NCI-H1436 (cell line): ENCODE measurements at places on chromosomes 12 and 14.

- no peak for DNase-seq
Measured at GRCh38 chr14:72634691-72635616, 258.9 kb downstream of the DPF3 start.

GRCh38 chr14:68223631-68224030 is 404.1 kb downstream of the RAD51B start:
- no peak for DNase-seq

GRCh38 chr14:45287610-45288009 is 34.6 kb upstream of the MIS18BP1 start:
- no peak for DNase-seq

- no peak for DNase-seq
Measured at GRCh38 chr12:30692470-30692869, 3.2 kb downstream of the IPO8 start.

GRCh38 chr12:100733817-100734593 is 60.6 kb upstream of the ANO4 start:
- DNase-seq = peak; percentile 41

GRCh38 chr12:53213348-53213747 is 6.3 kb upstream of the ITGB7 start:
- DNase-seq = peak; percentile 78

GRCh38 chr14:61561657-61562276 is 133.5 kb upstream of the HIF1A start:
- DNase-seq = no peak

- DNase-seq = no peak
Measured at GRCh38 chr12:65517656-65518210, 239.2 kb downstream of the MSRB3 start.

DNA sequence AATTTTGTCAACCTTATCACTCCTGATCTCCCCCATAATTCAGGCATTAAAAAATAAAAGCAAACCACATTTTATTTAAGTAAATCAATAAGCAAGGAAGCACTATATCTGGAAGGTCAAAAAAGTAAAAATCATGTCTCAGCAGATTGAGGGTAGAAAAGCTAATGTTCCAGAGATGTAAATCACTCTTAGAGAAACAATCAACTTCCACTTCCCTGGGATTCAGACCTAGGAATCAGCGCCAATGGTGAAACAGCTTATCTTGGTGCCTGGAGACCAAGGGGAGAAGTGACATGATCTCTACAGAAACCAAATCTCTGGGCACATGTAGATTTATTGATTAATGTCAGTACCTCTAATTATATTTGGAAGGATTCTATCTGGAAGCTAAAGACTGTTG is 10.9 kb upstream of the SNX6 start:
- DNase-seq = no peak

DNA sequence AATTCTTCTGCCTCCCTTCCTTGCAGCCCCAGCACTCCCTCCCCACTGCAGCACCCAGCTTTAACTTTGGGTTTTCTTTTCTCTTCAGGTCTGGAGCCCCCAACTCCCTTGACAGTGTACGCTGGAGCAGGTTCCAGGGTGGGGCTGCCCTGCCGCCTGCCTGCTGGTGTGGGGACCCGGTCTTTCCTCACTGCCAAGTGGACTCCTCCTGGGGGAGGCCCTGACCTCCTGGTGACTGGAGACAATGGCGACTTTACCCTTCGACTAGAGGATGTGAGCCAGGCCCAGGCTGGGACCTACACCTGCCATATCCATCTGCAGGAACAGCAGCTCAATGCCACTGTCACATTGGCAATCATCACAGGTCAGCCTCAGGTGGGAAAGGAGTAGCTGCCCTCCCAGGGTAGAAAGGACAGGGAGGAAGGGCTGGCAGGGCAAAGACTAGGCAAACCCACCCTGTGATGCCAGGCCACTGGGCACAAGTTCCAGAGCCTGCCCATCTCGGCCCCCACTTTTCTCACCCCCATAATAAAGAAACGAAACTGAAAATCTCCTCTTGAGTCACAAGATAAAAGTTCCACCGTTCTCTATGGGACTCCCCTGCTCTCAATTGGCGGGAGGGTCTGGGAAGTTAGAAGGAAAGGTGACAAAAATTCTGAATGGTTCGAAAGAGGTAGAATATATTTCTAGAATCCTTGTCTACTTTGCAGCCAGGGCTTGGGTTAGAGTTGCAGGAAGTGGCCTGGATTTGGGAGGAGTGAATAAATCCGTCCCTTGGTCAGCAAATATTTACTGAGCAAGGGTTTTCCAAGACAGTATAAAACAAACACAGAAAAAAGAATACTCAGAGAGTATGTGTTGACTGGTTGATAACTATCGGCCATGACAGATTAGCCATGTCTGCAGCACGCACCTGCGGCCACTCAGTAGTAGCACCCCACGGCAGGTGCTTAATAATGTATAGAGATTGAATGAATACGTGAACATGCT is 3.2 kb downstream of the LAG3 start:
- no peak for DNase-seq

GRCh38 chr14:94049625-94050023 is 23.5 kb downstream of the OTUB2 start:
- DNase-seq = no peak

- DNase-seq = no peak
Measured at GRCh38 chr14:100108840-100109593, 43.8 kb downstream of the EVL start.

GRCh38 chr12:89101440-89101839 is 250.9 kb downstream of the DUSP6 start:
- no peak for DNase-seq

GRCh38 chr12:71197460-71197859 is 39.7 kb upstream of the TSPAN8 start:
- DNase-seq = no peak
